ENCODE measurements at places on chromosomes 1 and 21.

DNA sequence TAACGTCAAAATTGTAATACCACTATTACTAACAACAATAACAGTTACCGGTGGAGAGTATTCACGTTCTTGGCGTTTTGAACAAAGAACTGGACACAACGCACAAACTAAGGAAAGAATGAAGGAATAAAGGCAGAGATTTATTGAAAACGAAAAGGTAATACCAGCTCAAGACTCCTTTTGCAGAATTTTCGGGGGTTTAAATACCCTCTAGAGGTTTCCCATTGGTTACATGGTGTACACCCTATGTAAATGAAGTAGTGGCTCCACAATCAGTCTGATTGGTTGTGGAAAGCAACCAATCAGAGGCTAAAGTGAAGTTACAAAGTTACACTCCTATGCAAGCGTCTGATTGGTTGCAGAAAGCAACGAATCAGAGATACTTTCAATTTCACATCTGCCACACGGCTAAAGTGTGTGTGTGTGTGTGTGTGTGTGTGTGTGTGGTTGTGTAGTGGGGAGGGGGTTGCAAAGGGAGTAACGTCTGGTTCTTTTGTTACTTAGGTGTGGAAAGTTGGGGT lies 1.1 kb upstream of the GTF2B start:
- ATAC-seq, result no peak

- peak; percentile 27 for ATAC-seq
Measured at GRCh38 chr1:151815716-151816327, 10.6 kb upstream of the LINGO4 start.

- no peak for ATAC-seq
Measured at GRCh38 chr1:231982871-231983587, 356.4 kb downstream of the DISC1 start.

- ATAC-seq, result no peak
Measured at GRCh38 chr1:76871355-76871974, 4.2 kb downstream of the ST6GALNAC5 start.

DNA sequence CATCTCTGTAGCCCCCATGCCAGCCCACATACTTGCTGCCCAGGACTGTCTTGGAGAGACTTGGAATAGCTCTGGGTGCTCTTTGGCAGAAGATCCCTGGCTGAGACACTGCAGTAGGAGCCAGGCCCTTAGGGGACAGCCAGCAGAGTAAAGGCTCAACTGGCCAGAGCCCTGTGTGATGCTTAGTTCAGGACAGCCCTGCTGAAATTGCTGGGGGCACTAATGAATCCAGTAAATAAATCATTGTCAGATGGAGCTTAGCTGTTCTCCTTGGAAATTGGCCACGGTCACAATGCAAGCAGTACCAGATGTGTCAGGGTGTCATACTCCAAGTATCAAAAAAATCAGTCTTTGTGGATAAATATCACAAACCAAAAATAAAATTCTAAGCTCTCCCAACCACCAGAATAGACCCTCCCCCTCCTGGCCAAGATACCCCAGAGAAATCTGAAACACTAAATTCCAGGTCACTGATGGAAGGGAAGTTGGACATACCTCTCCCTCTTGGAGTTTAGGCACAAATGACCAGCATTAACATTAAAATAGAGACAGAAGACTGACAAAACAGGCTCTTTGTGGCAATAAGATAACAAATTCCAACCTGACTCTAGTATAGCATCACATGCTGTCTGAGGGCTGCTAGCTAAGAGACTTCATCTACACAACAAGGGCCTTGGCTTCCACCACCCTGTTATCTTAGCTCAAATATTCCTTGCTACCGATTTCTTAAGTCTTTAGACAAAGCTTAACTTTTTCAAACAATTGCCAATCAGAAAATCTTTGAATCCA lies 83.2 kb upstream of the DNAH14 start:
- no peak for ATAC-seq

GRCh38 chr21:45262616-45263015 lies 25.1 kb downstream of the POFUT2 start:
- no peak for ATAC-seq

DNA sequence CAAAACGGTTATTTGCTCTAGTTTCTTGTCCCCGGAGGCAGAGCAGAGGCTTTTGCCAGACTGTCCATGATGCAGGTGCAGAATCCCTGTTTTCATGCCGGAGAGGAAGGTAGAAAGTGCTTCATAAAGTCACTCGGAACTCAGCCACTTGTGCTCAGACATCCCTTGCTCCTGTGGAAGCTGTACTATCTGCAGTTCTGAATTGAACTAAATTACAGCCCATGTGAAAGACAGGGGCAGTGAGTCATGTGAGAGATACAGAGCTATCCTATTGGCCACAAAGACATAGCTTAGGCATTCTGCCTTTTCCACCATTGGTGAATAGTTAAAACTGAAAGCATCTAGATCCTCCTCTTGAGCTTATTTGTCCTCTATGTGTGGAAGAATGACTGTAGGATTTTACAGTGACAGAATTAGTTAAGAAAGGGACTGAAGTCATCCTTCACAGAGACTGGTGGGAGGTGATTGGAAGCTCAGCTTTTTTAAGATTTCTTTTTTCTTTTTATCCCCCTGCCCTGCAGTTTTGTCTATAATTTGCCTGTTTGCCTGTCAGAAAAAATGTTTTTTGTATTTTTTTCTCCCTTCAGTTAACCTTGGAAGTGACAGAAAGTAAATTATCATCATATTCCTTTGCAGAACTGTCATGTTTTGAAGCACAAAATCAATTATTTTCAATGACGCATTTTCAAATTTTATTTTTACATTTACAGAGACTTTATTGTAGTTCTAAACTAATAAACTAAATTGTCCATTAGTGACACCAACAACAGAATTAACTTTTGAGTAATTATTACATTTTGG lies 298.6 kb downstream of the PTPRC start:
- peak; percentile 95 for ATAC-seq

- ATAC-seq, result no peak
Measured at GRCh38 chr1:230574502-230574901, 67.8 kb upstream of the COG2 start.

- no peak for ATAC-seq
Measured at GRCh38 chr1:228087771-228088251, 5.3 kb downstream of the ARF1 start.

DNA sequence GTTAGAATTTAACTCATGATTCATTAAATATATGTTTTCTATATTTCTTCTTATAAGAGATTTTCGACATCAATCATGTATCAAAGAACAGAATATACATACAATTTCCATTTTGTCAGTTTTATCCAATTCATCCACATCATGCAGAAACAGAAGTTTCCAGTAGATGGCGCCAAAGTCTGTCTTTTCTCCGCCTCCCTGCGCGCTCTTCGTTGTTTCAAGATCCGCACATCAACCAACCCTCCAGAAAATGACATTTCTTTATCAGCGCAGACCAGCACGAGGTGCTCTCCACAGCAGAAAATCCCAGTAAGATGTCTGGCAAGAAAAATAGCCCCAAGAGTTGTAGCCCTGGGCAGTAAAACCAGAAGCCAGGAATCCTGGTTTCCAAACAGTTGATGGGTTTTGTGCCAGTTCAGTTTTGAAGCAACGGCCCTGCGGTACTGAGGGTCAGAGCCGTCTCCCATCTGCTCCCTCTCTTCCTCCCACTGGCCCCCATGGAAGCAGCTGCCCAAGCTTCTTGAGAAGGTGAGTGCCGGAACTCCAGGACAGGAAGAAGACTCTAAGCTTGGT lies 38.6 kb upstream of the GPR137B start:
- ATAC-seq, result no peak

DNA sequence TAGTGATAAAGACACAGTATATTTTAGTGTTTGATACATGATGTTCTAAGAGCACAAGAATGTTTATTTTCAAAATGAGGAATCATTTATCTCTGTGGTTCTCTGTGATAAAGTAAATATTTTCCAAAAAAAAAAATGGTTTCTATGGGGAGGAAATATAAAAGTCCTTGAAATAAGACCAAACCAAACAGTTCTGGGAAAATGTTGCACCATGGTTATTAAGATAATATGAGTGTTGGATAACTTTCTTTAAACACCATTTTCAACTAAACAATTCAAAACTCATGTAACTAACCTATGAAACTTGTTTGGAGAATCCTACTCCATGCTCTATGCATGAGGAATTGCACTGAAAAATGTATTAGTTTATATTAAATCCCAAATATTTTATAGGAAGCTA lies 184.6 kb downstream of the KCNT2 start:
- no peak for ATAC-seq

DNA sequence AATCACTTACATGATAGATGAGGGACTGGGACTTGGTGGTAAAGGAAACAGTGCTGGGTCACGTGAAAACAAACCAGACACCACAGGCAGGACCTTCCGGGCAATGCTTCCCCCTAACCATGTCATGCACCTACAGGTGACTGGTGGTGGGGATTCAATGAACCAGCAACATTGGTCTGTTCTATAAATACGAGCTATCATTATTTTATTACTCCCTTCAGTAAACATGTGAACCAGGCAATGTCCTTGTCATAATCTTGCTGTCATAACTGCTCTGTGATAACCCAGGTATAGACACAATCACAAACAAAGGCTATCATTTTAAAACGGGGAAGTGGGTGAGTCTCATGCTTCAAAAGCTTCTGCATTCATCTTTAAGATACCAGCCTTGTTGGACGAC lies 153.4 kb downstream of the CLIC6 start:
- no peak for ATAC-seq

Measured in activated CD4-positive, CD25-positive, alpha-beta regulatory T cell treated with anti-CD3 and anti-CD28 coated beads, Interleukin-2, amount 50 U/mL, for 24 hours (primary cell).